T-helper 2 cell (primary cell): ENCODE measurements at places on chromosomes 6 and 20.

DNA sequence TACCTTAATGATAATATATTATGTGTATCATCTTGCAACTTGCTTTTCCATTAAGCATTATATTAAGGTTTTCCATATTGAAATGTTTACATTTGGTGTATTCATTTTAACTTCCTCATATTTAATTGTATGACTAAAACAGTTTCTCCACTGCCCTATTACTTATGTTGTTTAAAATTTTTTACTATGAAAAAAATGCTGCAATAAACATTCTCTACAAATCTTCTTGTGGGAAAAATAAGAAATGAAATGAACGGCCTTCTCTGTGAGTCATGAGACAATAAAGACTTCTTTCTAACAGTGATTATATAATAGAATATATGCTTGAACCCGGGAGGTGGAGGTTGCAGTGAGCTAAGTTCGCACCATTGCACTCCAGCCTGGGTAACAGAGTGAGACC lies 25.5 kb downstream of the FASTKD5 start:
- no peak for DNase-seq

GRCh38 chr6:111810294-111811131 lies 62.7 kb downstream of the FYN start:
- no peak for DNase-seq

- DNase-seq, result no peak
These were observed 43.6 kb downstream of the MBOAT1 start for GRCh38 chr6:20168690-20169089.

GRCh38 chr20:52425253-52425652 lies 233.7 kb upstream of the ZFP64 start:
- no peak for DNase-seq

GRCh38 chr20:35146299-35146919 lies 727 bp downstream of the EDEM2 start:
- DNase-seq, result peak; percentile 9

- no peak for DNase-seq
These were observed 36.4 kb upstream of the KHDC1 start for GRCh38 chr6:73299151-73299971.

GRCh38 chr6:163960128-163960527 lies 545.6 kb downstream of the QKI start:
- no peak for DNase-seq

DNA sequence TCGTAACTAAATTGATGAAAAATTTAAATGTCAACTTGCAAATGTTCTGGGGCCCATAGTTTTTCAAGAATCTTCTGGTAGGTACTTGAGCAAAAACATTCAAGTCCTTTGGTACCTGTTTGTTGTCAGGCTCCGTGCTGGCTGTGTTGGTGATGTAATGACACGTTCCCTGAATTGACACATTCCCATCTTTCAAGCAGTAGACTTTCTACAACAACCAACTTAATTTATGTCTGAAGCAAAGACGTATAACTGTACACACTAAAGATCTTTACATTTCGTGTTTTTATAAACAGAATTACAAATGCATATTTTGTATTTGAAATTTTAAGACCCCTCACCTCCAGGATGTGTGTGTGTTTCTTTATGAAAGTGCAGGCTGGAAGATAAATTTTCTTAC lies 49.5 kb downstream of the NCOA3 start:
- no peak for DNase-seq

- DNase-seq, result no peak
These were observed 89.0 kb downstream of the EDN1 start for GRCh38 chr6:12379181-12379580.

DNA sequence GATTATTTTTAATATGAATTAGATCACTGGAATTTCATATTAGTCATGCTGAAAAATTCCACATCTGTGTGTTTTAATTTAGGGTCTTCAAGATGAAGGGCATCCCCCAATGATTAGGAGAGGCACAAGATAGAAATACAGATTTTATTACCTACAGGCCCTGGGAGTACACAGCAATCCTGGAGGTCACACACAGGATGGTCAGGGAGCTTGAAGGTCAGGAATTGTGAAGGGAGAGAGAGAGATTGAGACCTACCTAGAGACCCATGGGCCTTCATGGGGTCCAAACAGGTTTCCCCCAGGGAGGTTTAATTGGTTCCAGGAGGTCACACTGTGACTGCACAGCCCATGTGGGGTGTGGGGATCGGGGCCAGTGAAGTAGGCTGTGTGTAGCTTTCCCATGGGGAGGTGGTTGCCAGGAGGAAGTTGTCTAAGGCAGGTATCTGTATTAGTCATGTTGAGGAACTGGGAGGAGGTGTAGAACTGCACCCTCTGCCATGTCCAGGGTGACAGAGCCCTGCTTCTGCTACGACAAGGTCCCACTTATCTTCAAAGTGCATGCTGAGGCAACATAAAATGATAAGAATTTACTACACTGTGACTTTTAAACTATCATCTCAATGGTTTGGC lies 18.3 kb downstream of the SNX9 start:
- DNase-seq, result no peak

GRCh38 chr6:133631421-133631820 lies 257.5 kb upstream of the TCF21 start:
- no peak for DNase-seq

GRCh38 chr6:144696610-144697368 lies 411.7 kb downstream of the UTRN start:
- no peak for DNase-seq

- DNase-seq, result no peak
These were observed 52.2 kb upstream of the FAM83C start for GRCh38 chr20:35344354-35344837.

- no peak for DNase-seq
These were observed 375.0 kb upstream of the ARID1B start for GRCh38 chr6:156402227-156402626.

GRCh38 chr20:57655809-57656155 lies 35.6 kb upstream of the ZBP1 start:
- no peak for DNase-seq

DNA sequence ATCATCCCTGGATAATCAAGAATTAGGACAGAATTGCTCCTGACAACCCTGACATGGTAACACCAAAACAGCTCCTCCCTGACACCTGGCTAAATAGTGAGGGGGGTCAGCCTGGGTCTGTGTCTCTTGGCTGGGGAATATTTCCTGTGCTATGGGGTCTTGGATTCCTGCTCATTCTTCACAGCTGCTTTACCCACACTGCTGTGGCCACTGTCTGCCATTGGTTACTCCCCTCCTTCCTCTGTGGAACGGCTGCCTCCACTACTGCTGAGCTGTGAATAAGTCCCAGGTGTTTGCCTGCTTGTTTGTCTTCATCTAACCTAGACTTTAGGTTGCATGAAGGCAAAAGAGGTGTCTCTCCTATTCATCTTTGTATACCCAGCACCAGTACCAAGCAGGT lies 33.9 kb upstream of the TXLNB start:
- no peak for DNase-seq

- no peak for DNase-seq
These were observed 110.6 kb downstream of the BACH2 start for GRCh38 chr6:90186026-90186425.

DNA sequence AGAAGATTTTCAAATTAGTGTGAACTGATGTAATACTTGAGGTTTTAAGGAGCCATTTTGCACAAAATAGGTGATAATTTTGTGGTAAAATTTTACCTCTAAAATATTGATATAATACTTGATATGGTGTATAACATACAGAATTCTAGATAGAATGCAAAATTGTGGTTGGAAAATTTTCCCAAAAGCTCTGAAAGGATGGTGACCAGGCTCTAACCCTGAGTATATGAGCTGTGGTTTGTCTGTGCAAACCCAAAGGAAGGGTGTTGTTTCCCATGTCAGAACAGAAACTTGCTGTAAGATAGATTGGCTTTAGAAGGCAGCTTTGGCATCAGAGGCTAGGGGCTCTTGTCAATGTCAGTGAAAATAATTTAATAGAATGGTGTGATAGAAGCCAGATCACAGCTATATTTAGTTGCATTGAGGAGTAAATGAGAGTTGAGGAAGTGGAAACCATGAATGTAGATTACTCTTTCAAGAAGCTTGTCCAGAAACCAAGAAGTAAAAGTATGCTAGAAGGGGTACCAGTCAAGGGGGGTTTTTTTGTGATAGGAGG lies 257.7 kb downstream of the FARS2 start:
- DNase-seq, result peak; percentile 61

DNA sequence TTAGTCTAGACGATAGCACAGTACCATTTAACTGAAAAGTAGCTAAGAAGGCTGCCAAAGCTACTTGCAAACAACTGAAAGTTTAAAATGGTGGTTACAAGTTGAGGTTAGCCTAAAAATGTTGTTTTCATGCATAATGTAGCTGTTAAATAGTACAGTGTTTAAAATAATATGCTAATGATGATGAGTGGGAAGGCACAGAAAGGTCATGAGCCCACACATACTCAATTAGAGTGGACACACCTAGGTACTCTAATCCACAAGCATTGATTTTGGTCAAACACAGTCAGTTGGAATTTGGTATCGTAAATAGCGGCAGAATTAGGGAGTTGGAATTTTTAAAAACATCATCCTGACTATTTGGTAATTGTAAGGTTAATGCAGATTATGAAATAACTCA lies 7.0 kb downstream of the TXLNB start:
- no peak for DNase-seq

- DNase-seq, result no peak
These were observed 2.1 kb upstream of the CST11 start for GRCh38 chr20:23454816-23455215.

DNA sequence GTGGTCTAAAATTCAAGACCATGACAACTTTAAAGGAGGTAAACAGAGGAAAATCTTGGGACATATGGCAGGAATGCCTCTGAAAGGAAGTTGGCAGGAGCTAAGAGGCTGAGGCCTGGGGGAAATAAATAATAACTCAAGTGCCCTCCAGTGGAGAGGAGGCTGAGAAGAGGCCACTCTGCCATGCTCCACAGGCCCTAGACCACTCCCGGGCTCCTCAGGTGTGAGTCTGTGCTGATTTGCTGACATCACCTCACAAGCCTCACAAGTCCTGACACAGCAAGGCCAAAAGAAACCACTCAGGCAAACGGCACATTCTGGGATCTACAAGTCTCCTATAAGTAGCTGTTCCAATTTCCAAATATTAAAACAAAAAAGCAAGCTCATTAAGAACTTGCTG lies 91.0 kb upstream of the RIPOR2 start:
- DNase-seq, result peak; percentile 51

- DNase-seq, result peak; percentile 97
These were observed at the start of gene SYS1 for GRCh38 chr20:45362804-45363610. Gene SYS1, plus strand, starts transcription at chr20:45363156. Its CDS starts 376 bp downstream, at chr20:45363532.

DNA sequence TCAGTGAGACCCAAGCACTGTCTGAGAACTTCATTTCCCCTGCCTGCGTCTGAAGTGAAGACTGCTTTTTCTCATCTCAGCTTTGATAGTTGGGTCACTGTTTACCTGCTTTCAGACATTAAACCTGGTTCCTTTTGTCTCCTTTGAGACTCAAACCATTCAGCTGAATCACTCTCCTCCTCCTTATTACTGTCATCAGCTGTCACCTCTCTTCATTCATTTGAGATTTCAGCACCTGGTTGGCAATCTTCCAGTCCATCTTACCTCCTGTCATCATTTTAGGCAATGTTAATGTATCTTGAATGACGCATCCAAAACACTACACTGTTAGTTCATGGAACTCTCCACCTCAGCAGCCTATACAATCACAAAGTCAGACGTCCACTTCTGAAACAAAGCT lies 34.3 kb upstream of the SOX4 start:
- no peak for DNase-seq

DNA sequence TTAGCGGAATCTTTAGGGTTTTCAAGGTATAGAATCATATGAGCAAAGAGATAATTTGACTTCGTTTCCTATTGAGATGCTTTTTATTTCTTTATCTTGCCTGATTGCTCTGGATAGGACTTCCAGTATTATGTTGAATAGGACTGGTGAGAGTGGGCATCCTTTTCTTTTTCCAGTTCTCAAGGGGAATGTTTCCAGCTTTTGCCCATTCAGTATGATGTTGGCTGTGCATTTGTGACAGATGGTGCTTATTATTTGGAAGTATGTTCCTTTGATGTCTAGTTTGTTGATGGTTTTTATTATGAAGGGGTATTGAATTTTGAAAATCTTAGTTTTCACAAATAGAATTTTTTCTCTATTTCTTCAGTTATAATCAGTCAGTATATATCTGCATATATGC lies 656.6 kb upstream of the MAP3K7 start:
- DNase-seq, result no peak

GRCh38 chr20:47677635-47678453 lies 107.4 kb downstream of the SULF2 start:
- peak; percentile 30 for DNase-seq

GRCh38 chr6:127202676-127203075 lies 64.0 kb upstream of the RNF146 start:
- DNase-seq, result no peak

DNA sequence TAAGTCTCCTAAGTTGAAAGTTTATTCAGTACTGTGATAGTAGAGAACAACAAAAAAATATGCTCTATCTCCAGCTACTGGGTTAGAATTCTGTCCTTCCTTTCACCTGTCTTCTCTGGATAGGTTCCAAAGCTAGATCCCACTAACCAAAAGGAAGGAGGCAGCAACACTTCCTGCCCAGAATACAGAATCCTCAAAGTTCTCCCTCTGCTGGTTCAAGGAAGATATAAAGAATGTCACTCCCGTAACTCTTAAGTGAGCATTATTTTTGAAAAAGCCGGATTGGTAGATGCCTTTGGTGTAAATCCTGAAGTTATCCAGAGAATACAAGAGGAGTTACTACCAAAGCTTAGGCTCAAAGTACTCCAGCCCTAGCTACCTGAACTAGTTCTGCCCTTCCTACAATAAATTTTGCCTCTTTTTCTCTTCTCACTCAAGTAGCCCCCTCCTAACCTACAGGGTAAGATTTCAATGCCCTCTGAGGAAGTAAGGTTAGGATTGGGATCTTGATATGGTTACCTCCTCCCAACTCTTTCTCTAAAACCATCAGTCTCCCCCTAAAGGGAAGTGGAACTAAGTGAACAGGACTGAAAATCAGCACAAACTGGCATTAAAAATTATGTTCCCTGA lies 26.0 kb upstream of the CRIP3 start:
- DNase-seq, result no peak

DNA sequence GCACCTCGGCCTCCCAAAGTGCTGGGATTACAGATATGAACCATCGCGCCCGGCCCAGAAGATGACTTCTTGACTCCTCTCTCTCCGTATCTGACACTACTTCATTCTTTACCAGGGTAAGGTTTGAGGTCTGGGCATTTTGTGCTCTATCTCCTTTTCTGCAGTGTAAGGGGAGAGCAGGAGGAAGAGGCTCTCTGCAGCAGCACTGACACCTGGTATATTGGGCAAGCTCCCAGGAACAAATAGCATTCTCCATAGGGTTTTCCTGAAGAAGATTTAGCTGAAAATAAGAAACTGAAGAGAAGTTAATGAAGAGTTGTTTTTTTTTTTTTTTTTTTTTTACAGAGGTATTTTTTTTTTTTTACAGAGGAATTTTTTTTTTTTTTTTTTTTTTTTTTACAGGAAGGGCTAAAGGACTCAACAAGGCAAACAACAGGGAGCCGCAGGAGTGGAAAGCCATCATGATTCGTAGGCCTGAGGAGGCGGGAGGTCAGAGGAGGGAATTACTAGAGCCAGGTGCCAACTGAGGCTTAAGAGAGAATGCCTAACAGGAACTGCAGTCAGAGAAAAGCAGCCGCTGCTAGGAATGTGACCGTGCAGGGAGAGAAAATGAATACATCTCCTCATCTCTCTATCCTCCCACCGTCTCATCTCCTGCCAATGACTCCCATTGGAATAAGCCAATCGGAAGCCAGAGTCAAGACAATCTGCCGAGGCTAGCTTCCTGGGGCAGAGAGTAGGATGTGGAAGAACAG lies 34.7 kb upstream of the ADGRF4 start:
- DNase-seq, result no peak
